Type B pancreatic cell (in vitro differentiated cells): ENCODE measurements at places on chromosomes 5 and 9.

- no peak for DNase-seq
Observed at GRCh38 chr9:103152473-103152872, 157.3 kb downstream of the CYLC2 start.

DNA sequence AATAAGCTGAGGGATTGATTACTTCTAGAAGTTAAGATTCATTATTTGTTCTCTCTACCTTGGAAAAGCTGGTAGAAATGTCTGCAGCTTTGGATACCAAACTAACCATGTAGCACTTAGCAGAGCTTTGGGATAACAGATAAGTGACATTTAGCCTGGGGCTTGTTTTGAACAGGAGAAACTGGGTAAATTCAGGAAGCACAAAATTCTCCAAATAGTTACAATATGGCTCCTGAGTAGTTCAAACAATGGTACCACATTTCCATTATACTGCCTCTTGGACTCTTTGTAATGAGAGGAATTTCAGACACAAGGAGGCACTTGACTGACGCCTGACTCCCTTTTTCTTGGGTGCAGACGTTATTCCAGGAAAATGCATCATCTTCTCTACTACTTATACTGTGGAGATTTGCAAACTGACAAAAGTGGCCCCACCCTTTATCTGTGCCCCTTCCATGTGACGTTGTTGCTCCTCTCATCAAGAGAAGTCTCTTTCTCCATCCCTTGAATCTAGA, 22.5 kb downstream of the PRUNE2 start:
- no peak for DNase-seq

- peak; percentile 92 for DNase-seq
Observed at GRCh38 chr5:65035211-65036206, 266.8 kb downstream of the CWC27 start.

DNA sequence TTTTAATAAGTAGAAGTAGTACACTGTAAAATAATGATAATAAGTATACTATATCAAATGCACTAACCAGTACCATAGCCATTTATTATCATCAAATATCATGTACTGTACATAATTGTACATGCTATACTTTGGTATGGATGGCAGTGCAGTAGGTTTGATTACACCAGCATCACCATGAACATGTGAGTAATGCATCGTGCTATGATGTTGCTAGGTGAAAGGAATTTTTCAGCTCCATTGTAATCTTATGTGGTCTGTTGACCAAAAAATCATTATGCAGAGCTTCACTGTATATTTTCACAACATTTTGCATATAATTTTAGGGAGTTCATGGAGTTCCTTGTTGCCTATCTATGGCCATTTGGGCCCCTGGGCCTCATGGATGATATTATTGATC, 72.2 kb upstream of the HMHB1 start:
- no peak for DNase-seq

GRCh38 chr5:55218967-55219366, 8.1 kb downstream of the MCIDAS start:
- no peak for DNase-seq

- DNase-seq = no peak
Observed at GRCh38 chr5:43638546-43638945, 35.6 kb downstream of the NNT start.

DNA sequence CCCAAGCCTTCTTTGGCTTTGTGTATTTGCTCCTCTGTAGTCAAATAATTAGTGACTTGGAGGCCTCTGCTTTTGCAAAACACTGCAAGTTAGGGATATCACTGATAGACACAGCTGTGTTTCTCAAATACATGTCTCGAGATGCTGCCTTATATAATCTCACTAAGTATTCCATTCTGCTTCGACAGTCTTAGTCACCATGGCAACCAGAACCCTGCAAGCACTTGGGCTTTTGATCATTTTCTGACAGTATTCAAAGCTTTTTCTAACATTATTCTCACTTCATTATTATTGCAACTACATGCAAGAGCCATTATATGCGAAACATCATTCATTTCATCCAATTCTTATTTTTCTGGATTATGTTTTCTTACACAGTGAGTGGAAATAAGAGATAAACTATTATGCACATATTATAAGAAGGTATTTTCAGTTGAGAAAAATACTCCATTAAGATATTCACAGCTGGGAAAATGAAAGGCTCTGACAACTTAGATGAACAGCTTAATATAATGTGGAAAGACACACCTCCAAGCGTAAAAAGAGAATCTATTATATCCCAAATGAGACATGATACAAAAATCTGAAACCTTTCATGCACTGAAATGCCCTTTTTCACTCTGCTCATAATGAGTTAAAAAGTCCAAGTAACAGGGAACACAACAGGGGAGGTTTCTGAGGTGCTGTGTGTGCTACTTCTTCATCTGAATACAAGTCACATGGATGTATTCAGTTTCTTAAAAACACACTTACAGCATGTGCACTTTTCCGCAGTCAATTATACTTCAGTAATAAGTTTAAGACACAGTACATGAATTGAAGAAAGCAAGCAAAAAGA, 93.9 kb downstream of the SCAI start:
- no peak for DNase-seq

DNA sequence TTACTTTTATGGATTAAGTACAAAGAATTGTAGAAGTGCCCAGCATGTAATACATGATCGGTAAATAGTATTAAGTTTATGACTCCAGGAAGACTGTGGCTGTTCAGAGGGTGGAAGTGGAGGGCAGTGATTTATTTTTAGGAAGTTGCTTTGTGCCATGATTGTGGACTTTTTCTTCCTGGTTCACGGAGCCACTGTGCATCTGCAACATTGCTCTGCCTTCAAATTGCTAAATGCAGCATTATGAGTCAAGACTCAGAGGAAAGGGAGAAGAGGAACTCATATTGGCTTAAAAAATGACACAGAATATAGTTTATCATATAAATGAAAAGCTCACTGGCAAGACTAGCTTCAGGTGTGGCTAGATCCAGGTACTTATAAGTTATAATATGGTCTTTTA, 301.5 kb downstream of the KCTD16 start:
- DNase-seq = no peak

DNA sequence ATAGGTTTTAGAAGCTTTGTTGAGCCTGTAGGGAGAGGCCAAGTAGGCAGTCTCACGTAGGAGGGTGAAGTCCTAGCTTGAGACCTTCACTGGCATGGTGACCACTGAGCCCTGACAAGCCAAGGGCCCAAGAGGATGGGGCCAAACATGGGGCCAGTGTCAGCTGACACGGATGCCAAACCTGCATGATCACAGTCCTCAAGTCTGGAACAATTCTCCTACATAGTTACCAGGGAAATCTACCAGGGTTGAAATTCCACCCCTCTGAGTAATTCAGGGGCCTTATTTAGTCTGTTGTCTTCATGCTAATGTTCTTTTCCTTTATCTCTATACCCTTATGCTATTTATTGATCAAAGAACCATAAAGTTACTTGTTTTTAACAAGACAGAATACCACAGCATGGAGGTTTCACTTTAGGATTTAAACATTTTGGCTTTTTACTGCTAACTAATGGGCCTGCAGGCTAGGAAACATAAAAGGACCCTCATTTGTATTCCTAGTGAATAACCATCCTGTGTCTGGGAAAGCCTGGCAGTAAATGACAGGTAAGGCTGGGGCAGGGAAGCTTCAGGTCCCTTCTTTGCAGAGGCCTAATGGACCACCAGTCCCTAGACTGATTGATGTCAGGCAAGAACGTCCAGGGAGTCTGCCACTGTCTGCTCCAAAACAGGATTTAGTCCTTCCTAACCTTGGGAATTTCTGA, 140.8 kb downstream of the FGF1 start:
- no peak for DNase-seq

DNA sequence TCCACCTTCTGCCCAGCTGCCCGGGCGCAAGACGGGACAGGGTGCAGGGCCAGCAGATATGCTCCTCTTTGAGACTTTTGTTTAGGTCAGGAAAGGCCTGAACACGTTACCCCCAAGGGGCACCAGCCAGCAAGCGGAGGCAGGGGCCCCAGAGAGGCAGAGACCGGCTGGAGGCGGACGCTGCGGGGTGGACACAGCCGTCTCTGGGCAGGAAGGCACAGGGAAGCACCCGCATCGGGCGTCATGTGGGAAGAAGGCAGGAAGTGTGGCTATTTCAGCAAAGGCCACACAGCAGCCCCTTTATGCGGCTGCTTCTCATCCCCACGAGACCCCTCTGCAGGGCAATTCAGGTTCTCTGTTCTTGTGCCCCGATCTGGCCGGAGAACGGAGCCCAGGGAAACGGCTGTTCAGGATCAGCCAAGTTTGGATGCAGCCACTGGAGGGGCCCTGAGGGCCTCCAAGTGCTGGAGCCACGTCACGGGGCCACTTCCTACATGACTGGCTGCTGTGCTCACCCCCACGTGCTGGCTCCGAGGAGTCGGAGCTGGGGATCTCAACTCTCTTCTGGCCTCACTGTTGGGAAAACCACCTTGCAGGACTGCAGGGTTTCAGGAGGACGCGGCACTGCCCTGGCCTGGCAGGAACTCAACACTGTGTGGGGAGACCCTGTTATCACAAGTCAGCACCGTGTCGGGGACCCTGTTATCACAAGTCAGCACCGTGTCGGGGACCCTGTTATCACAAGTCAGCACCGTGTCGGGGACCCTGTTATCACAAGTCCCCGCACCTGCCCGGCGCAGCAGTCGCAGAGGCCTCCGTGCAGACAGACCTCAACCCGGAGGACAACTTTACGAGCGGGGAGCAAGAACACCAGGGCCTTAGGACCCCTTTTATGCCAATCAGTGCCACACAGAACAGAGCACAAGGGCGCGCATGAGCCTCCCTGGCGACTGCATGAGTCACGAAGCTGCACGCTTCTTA, 44.4 kb downstream of the SLC12A7 start:
- no peak for DNase-seq

DNA sequence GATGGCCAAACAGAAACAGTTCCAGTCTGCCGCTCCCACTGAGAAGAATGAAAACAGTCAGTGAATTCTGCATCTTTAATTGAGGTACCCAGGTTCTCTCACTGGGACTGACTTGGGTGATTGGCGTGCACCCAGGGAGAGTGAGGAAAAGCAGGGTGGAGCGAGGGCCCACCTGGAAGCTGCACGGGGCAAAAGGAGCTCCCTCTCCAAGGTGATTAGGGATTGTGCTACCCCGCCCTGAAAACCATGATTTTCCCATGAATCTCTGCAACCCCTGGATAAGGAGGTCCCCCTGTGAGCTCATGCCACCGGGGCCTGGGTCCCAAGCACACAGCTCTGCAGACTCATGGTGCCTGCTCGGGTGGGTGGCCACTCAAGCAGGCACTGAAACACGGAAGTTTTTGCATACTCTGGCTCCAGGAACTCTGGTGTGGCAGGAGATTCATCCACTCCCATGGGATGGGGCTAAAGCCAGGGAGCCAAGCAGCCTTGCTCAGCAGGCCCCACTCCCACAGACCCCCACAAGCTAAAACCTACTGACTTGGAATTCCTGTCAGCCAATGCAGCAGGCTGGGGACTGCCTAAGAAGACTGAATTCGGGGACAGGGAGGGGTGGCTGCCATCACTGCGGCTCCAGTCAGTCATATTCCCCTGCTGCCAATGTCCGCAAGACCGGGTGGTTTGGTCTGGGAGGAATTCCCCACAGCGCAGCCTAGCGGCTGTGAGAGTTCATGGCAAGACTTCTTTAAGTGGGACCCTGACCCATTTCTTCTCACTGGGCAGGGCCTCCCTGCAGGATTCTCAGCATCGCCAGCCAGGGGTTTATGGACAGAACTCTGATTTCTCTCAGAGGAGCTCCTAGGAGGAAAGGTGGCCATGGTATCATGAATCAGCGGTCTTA, 652.2 kb upstream of the RGMB start:
- DNase-seq = no peak

DNA sequence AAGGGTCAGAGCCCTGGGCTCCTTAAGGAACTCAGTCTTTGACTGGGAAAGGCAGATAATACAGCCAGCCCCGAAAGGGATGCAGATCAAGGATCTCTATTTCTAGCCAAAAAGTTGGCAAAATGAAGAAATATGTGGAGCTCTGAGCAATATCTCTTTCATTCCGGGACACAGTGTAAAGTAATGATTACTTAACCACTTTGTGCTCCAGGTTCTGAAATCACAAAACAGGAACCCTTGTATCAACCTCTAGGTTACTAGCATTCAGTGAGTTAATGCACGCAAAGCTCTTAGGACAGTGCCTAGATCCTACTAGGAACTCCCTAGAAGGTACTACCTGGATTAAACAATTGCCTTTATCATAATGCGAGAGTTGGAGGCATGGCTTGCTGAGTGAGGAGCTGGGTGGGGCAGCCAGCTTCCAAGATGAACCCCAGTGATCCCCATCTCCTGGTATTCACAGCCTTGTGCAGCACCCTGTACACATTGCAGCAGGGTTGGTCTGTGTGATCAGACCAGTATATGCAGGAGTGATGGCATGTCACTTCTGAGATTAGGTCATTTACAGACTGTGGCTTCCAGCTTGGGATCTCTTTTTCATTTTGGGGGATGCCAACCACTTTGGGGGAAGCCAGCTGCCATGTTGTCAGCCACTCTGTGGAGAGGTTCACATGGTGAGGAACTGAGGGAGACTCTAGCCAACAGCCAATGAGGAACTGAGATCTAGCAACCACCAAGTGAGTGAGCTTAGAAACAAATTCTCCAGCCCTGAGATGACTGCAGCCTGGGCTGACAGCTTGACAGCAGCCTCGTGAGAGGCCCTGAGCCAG, 103.1 kb upstream of the SLC44A1 start:
- no peak for DNase-seq

GRCh38 chr5:111755345-111755941, 1.6 kb downstream of the NREP start:
- no peak for DNase-seq

DNA sequence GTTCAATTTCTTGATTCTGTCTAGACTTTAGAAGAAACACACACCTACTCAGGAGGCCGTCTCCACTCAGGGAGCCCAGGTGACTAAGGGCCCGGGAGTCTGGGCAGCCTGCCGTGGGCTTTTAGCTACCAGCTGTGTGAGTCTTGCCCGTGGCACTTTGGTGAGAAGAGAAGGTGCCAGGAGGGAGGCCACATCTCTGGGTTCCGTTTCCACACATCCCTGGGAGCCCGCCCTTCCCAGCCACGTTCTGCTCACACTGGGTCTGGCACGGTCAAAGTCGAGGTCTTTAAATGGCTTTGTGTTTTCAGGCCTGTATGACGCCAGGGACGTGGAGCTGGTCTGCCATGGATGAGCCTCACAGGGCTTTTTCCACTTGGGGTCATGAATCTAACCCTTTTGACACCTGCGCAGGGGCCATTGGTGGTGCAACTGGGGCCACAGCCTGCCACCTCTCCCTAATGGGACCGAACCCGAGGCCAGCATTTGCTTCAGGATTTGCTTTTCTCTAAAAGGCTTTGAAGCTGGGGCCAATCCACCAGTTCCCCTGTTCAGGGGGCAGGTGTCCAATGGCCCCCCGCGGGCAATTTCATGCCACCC, 17.2 kb upstream of the FCN2 start:
- DNase-seq = peak; percentile 62

DNA sequence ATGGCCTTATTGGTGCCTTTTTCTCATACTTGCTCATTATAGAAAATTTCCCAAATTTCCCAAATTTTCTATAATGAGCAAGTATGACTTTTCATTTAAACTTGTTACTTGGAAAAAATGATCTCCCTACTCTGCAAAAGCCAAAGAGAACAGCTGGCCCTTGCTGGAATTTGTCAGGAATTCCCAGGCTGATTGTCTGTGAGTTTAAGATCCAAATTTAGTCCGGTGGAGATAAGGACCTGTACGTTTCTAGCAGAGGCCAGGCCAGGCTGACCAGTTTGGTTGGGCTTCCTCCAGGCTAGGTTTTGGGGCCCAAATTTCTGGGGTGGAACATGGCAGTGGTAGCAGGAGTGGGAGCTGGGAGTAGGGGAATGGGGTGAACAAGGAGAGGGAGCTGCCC, 51.9 kb downstream of the NEURL1B start:
- no peak for DNase-seq

- DNase-seq = no peak
Observed at GRCh38 chr9:68947842-68948569, 65.9 kb downstream of the PRKACG start.

GRCh38 chr5:142585451-142585850, 100.4 kb downstream of the FGF1 start:
- no peak for DNase-seq
